ENCODE measurements at places on chromosomes 7 and 10.

DNA sequence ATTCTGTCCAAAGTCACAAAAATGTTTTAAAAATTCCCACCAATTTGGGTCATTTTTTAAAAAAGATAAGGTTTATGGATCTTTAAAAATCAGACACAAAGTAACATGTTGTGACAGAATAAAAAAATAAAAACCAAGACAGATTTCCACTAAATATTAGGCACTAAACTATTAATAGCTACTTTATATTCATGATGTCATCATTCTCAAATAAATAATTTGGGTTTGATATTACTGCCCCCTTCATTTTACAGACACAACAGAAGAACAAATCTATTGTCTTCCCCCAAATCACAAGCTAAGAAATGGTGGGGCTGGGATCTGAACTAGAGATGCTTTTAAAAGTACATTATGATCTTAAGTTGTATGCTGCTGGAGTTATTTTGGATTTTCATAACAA is 119.4 kb downstream of the MICU1 start:
- DNase-seq = no peak

DNA sequence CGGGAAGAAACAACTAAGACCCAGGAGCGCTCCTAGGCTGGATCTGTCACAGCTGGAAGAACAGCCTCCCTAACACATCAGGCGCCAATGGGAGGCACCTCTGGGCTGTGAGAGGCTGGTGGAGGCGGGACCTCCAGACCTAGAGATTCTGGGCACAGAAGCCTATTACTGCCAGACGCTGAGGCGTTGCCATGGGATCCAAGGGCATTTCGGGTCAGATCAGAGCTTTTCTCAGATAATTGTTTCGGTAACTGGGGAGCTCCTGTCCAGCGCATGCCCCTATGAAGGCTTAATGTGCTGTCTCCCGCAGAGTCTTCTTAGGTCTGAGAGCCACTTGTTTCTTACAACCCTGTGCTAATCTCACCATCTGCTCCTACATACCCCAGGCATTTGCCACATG is 339.2 kb downstream of the ZNF716 start:
- DNase-seq = no peak

- DNase-seq = peak; percentile 92
Observed at GRCh38 chr10:30818854-30819253, 189.3 kb upstream of the LYZL2 start.

- no peak for DNase-seq
Observed at GRCh38 chr7:142910031-142910433, 23.5 kb downstream of the TRPV5 start.

- DNase-seq = no peak
Observed at GRCh38 chr7:142329062-142329790, 71.4 kb upstream of the PRSS58 start.

DNA sequence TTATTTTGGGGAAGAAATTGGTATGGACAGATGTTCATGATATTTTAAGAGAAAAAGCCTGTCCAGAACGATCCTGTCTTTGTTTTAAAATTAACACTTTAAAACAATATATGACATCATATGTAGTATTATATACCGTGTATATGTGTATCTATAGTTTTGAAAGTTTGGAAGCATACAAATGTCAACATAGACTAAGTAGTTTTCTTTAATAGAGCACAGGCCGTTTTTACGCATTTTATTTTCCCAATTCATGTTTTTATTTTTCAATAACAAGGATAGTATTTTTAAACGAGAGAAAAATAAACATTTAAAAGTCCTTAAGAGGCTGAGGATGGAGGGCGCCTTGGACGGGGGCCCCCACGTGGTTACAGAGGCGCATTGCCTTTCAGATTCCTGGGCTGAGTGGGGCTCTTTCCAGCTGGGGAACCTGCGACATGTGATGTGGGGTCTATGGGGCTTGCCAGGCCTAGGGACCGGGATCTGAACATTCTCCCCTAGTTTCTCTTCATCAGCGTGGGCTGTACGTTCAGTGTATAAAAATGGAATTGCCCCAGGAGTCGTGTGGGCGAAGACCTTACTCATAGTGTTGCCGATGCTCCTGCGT is 127.8 kb upstream of the ZNF746 start:
- peak; percentile 83 for DNase-seq
